ENCODE measurements at places on chromosomes 6 and 20.

DNA sequence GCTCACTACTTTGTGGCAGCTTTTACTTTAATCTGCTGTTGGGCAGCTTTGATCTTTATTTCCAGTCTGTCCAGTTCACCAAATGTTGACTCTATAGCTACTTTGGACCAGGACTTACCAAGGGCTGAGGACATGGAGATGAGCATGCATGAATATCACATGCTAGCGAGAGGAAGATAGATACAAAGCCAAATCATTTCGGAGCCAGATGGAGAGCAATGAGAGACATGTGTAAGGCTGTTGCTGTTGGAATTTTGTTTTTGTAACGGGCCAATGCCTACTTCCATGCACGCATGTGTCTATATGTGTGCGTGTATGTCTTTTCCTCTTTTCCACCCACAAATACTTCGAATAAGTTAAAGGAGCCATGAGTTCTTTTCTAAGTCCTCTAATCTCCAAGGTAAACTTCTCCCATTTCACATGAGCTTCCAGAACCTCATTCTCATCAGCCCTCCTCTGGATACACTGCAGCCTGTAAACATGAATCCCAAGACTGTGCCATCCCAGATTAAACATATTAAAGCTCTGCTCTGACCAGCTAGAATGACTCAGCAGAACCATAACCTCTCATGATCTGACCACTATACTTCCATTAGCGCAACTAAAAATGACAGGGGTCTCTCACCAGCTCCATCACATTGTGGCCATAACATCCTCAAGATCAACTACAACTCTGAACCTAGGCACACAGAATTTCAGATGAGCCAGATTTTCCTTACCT, 160.7 kb downstream of the LRFN2 start:
- DNase-seq = no peak

- DNase-seq = no peak
These were observed 76.2 kb upstream of the IPCEF1 start for GRCh38 chr6:154432533-154433476.

GRCh38 chr20:14696937-14697336, 359.5 kb upstream of the FLRT3 start:
- no peak for DNase-seq

GRCh38 chr20:14412065-14412681, 74.8 kb upstream of the FLRT3 start:
- no peak for DNase-seq

DNA sequence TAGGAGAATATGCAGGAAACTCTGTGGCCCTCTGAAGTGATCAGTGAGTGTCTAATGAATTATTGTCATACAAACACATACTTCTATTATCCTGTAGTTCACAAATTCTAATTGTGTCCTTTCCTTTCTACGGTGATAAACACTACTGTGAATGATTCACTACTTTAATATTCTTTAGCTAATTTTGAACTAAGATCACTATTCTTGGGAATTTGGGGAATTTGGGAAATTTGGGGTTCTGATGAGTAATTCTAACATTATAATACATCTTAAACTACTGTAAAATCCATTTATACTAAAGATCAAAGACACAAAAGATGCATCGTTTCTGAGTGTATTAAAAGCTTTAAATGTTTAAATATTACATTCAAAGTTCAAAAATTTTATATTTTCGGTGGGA, 1287.2 kb upstream of the CITED2 start:
- DNase-seq = no peak
